Activated naive CD8-positive, alpha-beta T cell treated with anti-CD3 and anti-CD28 coated beads, Interleukin-2, amount 10 ng/mL, durations not matched to agents 7 days and 5 days (primary cell): ENCODE measurements at places on chromosomes 6 and 20. TPM values are rescaled to one million over a fixed set of nuclear protein-coding genes. Genes with fewer than 3 reads are reported as not detected.
A peak's percentile ranks its signal among the peaks of the same experiment; 100 is the strongest.

Gene ULBP1
- 0.91 TPM for total RNA-seq

Gene REM1
- not detected for total RNA-seq

Gene DEFB119
- not detected for total RNA-seq

Gene CTSZ
- 48.9 TPM for total RNA-seq

Gene SCUBE3
- total RNA-seq, result 0.20 TPM

Gene TCP11
- total RNA-seq, result not detected

DNA sequence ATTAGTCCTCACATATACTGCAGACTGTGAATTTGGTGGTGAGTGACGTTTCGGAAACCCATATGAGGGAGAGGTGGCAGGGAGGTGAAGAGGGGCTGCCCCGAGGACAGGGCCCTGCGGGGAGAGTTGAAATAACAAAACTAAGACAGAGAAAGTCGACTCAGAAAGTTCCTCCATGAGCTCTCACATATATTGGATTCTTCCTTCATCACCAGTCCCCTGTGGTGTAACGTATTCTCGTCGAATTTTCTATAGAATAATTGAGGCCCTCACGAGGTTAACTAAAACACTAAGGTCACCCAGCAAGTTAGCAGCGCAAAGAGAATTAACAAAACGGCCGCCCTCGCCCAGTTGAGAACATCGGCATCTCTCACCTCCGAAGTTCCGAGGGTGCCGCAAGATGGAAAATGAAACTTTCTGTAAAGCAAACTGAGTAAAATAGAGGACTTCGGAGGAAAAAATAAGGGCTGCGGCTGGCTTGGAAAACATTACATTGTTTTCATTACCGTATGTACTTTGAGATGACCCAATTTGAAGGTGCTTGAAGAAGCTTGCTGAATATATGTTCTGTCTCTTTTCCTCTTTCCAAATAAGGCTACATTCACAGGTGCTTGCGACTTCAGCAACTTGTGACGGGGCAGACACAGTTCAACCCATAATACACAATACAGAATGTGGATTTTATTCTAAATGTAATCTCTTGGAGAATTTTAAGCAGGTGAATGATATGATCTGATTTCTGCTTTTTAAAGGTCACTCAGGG is 490.9 kb upstream of the JARID2 start:
- DNase-seq, result no peak

GRCh38 chr6:139472351-139473015 is 98.0 kb upstream of the CITED2 start:
- no peak for DNase-seq

GRCh38 chr6:52284131-52284459 is 447 bp downstream of the MCM3 start:
- DNase-seq, result no peak

GRCh38 chr20:1866834-1867233 is 28.4 kb upstream of the SIRPA start:
- no peak for DNase-seq

GRCh38 chr6:83603551-83603950 is 91.2 kb downstream of the PRSS35 start:
- no peak for DNase-seq

DNA sequence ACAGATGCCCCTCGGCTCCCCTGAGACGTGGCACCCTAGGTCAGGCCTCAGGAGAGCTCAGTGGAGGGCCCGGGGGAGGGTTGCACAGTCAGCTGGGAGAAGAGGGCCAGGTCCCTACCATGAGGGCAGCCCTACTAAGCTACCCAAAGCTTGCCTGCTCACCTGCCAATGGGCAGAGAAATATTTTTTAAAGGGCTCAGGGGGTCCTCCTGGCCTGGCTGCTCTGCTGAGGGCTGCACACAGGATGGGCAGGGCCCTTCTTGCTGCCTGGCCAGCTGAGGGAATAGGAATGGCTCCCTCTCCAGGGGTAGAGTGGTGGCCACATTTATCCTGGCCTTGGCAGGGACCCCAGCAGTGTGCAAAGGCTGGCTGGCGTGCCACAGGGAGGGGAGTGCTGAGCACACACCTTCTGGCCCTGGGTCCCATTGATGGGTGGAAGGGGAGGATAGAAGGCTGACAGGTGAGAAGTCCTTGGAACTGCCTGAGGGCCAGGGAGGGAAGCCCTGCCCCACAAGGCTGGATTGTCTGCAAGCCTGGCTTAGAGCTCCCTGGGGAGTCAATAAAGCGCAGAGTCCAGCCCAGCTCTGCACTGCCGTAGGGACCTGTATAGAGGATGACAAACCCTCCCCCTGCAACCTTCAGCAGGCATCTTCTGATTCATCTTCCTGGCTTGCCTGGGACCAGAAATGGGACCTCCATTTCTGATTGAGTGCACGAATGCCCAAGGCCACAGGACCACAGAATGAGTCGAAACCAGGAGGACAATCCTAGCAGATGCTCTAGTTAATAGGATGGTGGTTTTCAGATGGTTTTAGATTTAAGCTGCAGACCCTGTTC is 62.1 kb downstream of the NOL4L start:
- no peak for DNase-seq

DNA sequence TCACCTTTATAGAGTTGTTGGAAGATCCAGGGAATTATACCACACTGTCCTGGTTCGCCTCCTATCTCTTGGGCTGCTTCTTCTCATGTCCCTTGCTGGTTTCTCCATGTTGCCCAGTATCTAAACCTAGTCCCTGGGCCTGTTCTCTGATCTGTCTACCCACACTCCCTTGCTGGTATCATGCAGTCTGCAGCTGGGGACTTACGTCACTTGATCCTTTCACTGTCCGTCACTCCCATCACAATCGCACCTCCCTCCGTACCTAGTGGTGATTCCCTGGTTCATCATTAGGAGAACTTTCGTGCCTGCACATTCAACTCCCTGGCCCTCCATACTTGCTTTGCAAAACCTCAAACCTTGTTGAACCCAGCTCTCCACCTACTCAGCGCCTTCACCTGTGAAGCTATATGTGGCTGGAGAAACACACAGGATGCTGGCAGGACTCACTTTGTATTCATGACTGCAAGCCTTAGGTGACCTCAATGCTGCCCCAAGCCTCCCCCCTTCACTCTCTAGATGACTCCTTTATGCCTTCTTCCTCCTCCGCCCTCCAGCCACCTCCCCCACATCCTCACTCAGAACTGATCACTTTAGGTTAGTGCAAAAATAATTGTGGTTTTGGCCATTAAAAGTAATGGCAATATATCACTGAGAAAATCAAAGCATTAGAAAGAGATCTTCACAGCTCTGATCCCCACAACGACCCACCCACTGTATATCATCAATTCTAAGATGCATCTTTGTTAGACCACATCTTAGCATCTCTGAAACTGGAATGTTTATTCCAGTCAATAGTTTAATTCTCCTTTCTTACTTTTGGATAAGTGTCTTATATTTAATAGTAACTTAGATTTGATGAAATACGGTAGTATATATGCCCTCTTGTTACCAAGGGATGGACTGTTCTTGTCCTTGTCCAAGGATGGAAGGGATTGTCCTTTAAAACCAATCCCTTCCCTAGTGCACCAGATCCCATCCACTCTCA is 26.4 kb downstream of the GDAP1L1 start:
- DNase-seq, result no peak

GRCh38 chr6:154872542-154873114 is 122.5 kb upstream of the TIAM2 start:
- DNase-seq, result no peak

GRCh38 chr20:63093966-63094766 is 87.4 kb upstream of the BHLHE23 start:
- DNase-seq, result peak; percentile 16

- peak; percentile 66 for DNase-seq
Measured at GRCh38 chr6:26195924-26196845, 109.0 kb downstream of the HFE start.

DNA sequence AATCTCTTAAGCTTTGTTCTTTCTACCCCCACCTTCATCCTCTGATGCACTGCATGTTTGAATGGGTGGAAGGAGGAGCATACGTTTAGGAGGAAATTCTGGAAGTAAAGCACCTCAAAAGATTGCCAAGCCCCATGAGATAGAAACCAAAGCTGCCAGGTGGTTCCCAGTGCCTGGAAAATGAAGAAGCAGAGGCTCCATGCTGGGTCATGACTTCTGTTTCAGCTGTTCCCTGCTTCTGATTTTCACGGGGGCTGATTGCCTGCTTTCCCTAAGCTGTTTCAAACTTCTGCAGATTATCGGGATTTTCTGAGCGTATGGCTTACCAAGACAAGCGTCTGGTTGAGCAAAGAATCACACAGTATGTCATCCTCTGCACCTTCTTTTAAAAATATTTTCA is 87.5 kb upstream of the SYNDIG1 start:
- no peak for DNase-seq

GRCh38 chr6:119172824-119173223 is 94.4 kb upstream of the FAM184A start:
- DNase-seq, result no peak

- no peak for DNase-seq
Measured at GRCh38 chr6:155406801-155407200, 48.8 kb downstream of the NOX3 start.

GRCh38 chr6:119170103-119170446 is 91.6 kb upstream of the FAM184A start:
- DNase-seq, result no peak
